Stimulated activated CD4-positive, alpha-beta T cell treated with anti-CD3 and anti-CD28 coated beads, Interleukin-4, amount 100 ng/mL, for 24 hours (primary cell): ENCODE measurements at places on chromosomes 3 and 15.
A peak's percentile ranks its signal among the peaks of the same experiment; 100 is the strongest.

DNA sequence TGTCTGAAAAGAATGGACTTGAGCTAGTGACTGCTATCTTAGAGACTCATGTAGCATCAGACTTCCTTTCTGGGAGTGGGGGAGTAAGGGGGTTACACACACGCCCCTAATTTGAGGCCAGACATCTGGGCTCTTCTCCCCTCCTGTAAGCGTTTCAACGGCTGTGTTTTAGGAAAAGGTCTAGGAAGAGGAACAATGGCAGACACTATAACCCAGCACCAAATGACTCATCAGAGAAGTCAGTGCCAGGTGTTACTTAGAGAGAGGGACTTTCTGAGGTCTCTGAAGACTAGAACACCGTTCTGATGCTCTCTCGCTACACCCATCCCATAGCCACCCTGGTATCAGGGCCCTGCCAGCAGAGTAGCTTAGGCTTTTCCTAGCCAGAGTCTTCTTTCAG, 65.5 kb downstream of the SSUH2 start:
- DNase-seq, result no peak

GRCh38 chr15:100094127-100094510, 247.7 kb downstream of the ADAMTS17 start:
- DNase-seq, result no peak

GRCh38 chr3:18422972-18423371, 2.2 kb downstream of the SATB1 start:
- no peak for DNase-seq

DNA sequence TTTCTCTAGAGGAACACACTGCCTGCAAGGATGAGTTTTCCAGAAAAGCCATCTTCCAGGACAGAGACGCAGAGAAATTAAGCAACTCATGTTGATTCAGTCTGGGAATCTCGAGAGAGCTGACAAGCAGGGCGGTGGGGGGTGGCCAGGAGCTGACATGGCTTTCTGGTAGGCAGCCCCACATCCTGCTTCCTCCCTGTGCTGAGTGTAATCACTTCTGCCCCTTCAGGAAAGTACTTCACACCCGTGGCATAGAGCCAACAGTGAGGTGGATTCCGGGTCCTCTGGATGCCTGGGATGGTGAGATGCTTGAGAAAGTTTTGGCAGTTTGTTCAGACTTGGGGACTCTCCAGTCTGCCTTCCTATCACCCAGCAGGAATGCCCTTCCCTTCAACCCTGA, 221.1 kb downstream of the SLCO3A1 start:
- no peak for DNase-seq

DNA sequence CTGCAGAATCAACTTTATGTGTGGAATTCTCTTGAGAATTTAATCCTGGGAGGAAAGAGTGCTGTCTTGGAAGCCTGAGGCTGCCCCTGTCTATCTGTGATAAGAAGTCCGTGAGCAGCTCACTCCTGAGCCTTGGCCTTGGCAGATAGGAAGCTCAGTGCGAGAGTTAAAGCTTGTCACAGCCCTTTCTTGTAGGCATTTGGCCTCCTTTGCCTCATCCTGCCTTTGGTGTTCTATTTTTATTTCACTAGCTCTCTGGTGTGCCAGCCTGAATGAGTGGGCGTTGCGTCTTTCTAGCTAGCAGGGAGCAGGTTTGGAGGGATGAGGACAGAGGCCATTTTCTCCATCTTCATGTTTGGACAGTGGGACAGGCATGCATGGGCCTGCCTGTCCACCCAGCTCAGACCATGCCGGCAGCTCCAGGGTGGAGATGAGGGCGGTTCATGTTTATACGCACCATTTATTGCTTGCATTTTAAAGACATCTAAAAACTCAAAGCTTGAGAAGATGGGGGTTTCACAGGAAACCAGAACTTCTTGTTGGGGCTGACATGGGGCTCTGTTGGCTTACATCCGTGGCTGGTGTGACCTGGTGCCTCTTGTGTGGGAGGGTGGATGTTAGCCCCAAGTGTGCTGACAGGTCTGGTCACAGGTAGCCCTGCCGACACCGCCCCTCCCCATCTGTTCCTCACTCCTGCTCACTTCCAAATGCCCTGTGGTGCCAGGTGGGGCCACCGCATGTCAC, 29.8 kb downstream of the IRAK2 start:
- DNase-seq, result peak; percentile 46

DNA sequence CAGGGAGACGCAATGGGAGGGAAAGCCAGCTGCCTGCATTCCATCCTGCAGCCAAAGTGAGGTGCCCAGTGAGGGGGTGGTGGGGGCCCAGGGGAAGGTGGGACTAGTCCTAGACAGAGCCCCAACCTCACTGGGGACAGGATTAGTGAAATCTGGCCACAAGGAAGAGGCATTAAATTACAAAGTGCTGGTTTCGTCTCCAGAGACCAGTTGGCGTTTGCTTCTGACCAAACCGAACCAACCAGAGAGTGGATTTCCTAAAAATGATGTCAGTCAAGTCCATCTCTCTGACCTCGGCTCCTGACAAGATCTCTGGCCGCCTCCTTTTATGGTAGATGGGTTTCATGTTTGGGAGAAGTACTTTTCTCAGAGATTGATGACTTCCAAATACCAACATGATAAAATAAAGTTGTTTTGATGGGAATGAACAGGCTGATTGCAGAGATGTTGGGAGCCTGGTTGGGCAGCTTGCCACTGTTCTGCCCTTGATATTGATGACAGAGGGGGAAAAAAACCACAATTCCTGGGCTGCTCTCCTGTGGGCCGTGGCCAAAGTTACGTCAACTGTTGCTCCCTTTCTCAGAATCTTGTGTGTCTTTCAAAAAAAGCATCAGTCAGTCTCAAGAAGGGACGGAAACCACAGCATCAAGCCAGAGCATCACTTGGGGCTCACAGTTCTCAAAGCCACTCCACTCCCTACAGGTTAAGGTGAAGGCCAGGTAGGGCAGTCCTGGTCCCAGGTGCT, 24.6 kb downstream of the ITGA11 start:
- DNase-seq, result no peak

GRCh38 chr3:159246385-159246784, 444.5 kb downstream of the MFSD1 start:
- no peak for DNase-seq

DNA sequence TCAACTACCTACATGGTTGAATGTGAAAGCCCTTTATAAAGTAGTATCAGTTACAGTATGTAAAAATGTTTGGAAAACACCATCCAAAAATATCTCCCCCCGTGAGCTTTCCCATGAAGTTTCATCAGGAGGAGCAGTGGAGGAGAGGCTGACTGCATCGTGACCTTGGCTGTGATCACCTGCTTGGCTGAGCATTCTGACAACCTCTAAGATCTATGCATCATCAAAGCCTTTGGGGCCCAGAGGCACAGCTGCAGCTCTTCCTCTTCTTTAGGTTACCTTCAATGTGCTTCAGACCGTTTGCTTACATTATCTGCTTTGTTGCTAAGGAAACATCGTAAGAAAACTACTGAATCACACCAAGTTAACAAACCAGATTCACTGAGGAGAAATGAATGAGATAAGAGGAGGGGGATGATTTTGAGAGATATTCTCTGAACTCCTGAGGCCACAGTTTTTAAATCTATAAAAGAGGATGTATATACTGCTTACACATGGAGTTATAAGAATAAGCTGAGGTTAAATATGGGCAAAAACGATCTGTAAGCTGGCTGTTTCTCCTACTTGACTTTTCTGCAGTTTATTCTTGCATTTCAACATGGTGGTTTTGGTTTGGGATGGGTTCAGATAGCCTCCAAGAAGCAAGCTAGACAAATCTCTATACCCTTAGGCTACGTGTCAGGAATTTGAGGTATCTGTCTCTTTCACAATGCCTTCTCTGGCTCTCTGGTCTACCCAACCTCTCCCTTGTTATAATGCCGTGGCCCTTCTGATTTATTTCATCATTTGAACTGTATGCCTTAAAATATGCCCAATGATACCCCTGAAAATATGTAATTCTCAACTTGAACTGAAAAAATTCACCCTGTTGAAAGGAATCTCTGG, 4.0 kb downstream of the GCSAM start:
- DNase-seq, result peak; percentile 59

DNA sequence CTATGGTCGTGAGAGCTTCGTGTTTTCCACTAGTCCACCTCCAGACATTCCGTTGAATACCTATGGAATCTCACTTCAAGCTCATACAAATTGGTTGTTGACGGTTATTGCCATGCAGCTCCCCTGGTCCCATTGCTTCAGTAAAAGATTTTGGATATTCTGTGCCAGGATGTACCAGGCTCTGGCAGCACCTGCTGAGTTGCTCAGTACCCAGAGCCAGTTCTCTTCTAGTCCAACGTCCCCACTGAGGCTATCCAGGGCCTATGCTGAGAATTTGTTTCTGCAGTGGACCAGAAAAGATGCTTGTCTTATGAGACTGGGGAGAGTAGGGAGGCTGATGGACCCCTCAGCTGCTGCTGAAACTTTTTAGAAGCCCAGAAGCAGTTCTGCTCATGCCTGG, 278.9 kb downstream of the FEZF2 start:
- no peak for DNase-seq

- DNase-seq, result no peak
These were observed 19.5 kb downstream of the ACVR2B start for GRCh38 chr3:38473229-38473628.

GRCh38 chr3:160941885-160942494, 163.2 kb downstream of the B3GALNT1 start:
- DNase-seq, result peak; percentile 79

DNA sequence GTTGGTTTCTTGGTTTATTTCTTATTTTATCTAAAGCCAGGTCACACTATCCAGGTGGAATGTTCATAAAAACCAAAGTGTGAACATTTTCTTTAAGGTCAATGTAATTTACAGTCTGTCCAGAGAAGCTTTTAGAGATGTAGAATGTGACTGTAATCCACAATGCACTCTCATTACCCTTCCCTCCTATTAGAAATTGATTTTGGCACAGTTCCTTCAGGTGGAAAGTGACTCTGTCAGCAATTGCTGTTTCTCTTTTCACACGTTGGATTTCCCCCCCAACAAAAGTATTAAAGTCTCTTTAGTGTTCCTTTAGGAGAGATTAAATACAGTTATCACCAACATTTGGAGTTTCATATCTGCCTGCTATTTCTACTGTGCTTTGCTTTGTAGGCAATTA, 31.6 kb upstream of the COPB2 start:
- no peak for DNase-seq

DNA sequence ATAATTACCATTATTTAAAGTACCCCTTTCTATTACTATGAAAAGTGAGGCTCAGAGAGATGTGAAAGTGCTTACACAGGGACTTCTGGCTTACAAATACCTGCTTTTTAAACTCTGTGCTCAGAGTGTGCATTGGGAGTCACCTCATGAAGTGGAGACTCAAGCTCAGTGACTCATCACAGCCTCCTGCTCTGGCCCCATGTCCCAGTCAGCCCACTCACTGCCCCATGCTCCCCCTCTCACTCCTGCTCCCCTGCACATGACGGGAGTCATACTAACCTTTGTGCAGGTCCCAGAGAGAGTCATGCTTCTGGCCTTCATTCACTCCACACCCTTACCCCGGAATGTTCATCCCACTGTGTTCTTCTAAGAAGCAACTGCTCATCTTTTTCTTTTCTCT, 20.2 kb downstream of the CCR1 start:
- DNase-seq, result no peak

GRCh38 chr3:196096382-196096953, 14.6 kb upstream of the TFRC start:
- DNase-seq, result no peak

DNA sequence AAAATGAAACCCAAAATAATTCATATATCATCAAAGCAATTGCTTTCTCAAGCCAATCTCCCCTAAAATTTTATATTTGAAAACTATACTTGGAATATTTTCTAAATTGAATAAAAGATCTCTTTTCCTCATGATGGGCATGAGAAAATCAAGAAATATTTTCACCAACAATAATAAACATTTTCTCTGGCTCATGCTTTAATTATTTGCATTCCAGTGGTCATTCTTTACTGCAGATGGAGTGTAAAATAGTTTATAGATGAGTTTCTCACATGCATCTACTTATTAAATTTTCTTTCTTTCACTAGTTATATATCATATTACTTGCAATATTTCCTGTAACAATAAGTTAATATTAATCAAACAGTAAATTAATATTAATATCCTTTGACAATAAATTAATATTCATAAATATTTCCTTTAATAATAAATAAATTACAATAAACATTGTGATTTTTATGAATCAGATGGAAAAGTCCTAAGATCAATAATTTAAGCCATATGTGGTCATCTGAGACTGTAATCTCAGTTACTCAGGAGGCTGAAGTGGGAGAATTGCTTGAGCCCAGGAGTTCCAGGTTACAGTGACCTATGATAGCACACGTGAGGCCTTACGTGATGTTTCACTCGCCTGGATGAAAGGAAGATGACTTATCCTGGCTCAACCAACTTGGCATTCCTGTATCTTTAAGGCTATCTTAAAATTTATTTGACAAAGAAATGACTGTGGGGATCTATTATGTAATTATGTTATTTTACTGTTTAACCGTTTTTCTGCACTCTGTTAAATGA, 958.8 kb downstream of the ZPLD1 start:
- no peak for DNase-seq

DNA sequence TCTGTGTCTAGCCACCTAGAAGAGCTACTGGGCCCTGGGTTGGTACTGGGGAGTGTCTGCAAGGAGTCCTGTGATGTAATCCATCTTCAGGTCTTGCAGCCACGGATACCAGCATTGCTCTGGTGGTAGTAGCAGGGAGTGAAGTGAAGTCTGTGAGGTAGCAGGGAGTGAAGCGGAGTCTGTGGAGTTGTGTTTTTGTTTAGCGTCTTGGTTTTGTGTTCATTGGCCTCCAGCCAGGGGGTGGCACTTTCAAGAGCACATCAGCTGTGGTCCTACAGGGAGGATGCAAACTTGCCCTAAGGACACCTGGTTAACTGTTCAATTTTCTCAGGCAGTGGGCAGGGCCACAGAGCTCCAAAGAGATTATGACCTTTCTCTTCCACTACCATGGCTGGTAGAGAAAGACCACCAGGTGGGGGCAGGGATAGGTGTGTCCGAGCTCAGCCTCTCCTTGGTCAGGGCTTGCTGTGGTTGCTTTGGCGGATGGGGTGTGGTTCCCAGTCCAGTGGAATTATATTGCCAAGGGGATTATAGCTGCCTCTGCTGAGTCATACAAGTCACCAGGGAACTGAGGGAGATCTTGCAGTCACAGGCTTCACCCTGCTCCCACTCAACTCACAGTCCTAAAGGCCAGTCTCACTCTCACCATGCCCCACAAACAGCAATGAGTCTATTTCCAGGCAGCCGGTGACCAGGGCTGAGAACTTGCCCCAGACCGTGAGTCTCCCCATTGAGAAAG, 424.7 kb downstream of the ZBBX start:
- no peak for DNase-seq

DNA sequence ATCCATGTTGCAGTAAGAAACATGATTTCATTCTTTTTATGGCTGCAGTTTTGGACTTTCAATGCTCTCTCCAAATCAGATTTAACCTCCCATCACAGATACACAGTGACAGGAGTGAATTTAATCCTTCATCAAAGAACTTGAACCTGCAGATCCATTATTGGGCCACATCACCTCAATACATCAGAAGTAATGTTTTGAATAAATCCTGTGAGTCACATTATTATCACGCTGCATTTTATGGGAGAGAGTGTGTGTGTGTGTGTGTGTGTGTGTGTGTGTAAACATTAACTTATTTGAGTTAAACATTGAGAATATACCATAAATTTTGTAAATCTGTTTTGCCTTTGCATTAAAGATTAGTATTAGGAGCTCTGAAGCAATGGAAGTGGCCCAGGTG, 316.7 kb downstream of the FOXP1 start:
- no peak for DNase-seq
